ENCODE measurements at places on chromosomes 3 and 15. TPM values are rescaled to one million over a fixed set of nuclear protein-coding genes. Genes with fewer than 3 reads are reported as not detected.

The RGMA gene
- total RNA-seq, result not detected

The AQR gene
- total RNA-seq, result 48.6 TPM

GRCh38 chr3:141994856-141995255 is 118.4 kb downstream of the ATP1B3 start:
- no peak for DNase-seq

GRCh38 chr3:55065331-55065730 is 137.5 kb upstream of the LRTM1 start:
- no peak for DNase-seq

DNA sequence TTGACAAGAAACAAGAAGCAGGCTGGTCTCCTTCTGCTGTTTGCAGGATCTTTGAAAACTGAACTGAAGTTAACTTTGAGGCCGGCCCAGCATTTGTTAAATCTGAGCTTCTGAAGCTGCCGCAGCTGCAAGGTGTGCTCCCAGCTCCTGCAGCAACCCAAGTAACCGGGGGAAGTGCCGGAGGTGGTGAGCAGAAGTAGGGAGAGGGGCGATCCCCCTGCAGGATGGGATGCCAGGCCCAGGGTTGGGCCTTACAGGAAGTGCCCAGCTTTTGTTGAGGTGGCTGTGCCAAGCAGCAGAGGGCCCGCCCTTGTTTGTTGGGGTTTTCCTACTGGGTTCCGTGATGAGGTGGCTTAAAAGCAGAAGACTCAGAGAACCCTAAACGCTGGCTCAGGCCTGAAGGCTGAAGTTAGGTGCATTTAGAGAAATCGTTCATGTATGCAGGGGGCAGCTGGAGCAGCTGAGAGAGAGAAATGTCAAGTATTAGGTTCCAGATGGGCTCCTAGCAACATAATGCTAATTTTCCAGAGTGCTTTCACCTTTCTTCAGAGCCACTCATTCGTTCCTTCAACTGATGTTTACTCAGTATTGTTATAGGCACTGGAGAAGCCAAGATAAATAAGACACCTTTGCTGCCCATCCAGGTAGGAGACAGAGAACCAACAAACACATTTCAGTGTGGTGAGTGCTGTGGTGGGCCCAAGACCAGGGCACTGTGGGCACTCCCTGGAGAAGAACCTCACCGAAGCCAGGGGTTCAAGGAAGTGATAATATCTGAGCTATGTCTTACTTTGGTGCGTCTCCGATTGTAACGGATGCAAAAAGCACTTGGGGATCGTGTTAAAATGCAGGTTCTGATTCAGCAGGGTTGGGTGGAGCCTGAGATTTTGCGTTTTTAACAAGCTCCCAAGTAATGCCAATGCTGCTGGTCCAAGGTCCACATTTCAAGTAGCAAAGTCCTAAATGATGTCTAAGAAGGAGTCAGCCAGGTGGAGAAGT is 42.2 kb upstream of the PLCL2 start:
- peak; percentile 66 for DNase-seq

GRCh38 chr3:194757647-194758061 is 72.0 kb downstream of the FAM43A start:
- no peak for DNase-seq

GRCh38 chr3:47016086-47016933 is 36.8 kb downstream of the NBEAL2 start:
- DNase-seq, result no peak
